ENCODE measurements at places on chromosomes 1 and 21.

DNA sequence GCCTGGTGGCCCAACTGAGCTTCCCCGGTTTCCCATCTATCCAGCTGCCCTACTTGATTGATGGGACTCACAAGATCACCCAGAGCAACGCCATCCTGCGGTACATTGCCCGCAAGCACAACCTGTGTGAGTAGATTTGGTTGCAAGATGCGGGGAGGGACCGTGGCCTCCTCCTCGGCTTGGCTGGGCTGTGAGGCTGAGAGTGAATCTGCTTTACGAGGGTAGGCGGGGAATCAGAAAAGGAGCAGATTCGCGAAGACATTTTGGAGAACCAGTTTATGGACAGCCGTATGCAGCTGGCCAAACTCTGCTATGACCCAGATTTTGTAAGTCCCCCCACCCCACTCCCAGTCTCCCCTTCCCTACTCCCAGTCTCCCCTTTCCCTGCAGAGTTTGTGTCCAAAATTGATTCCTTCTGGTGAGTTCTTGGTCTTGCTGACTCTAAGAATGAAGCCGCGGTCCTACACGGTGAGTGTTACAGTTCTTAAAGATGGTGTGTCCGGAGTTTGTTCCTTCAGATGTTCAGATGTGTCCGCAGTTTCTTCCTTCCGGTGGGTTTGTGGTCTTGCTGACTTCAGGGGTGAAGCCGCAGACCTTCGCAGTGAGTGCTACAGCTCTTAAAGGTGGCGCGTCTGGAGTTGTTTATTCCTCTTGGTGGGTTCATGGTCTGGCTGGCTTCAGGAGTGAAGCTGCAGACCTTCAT lies 1.5 kb downstream of the GSTM2 start:
- DNase-seq, result no peak

DNA sequence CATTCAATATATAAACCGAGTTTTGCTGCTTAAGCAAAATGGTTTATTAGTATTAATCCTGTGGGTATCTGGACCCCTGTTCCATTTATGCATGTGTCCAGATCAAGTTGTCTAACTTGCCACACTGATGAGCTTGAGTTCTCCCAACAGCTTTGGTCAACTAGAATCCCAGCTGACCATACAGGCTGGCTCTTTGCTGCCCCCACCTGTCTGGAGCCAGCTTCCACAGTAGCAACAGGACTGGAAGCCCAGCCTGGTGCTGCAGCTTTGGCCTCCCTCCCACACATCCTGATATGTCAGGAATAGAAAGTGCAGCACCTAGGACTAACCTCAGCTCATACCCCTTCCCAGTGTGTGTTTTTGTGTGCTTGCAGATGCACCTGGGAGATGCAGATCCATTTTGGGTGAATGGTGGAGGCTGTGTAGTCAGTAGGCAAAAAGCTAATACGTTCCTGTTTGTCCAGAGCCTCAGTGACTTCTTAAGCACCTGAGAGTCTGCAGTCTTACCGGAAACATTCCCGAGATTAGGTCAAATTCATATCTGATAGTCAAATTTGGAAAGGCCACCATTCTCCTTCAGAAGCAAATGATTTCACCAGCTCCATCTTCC lies 40.9 kb upstream of the BEND5 start:
- peak; percentile 80 for DNase-seq

DNA sequence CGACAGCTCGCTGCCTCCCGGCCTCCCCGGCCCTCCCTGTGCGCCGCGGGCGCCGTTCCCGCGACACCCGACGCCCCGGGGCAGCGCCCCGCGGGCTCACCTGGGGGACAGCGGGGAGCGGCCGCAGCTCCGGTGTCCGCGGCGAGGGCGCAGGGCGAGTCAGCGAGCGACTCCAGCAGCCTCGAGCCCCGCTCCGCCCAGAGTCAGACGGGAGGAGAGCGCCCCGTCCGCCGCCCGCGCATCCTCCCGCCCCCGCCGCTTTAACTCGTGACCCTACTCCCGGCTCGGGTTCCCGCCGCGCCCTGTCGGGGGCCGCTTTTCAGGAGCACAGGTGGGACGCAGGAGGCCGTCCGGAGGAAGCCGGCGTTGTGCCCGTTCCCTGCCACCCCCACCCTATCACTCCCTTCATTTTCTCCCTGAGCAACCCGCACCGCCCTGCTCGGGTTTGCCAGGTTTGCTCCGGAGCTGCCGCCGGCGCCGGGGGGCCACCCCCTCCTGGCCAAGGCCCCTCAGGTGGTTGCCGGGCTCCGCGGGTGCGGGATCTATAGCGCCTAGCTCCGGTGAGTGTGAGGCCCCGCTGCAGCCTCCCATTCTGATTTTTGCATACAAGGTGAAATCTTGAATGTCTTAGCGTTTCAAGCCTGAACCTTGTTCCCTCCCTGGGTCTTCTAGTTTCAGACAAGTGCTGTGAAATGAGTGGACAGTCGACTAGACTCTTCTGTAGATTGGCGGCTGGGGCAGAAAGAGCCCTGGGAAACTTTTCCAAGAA lies at the start of gene MCOLN3:
MCOLN3 (minus strand) TSS at position 205 of the 769 bp plus-strand sequence. CDS start 3,140 bp downstream, outside the sequence.
- DNase-seq, result peak; percentile 64

- DNase-seq, result no peak
Measured at GRCh38 chr1:18464665-18465050, 16.1 kb upstream of the KLHDC7A start.

DNA sequence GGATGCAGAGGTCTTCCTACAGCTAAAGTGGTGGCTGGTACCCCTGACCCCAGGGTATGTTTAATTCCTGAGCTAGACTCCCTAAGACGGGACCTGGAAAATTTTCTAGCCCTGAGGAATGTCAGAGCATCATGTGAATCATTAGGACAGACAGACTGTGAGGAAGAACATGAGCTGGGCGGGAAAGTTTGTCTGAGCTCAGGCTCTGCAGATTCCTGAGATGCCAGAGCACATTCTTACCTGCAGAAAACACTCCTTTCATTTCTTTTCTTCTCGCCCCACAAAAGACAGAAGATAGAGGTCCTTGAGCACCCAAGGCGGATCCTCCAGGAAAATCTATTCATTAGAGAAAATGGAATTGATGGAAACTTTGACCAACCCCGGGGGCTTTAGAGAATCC lies 6.5 kb downstream of the CAPN2 start:
- no peak for DNase-seq

- no peak for DNase-seq
Measured at GRCh38 chr1:186839041-186839400, 10.3 kb downstream of the PLA2G4A start.

GRCh38 chr21:34579411-34579810 lies 35.5 kb downstream of the RCAN1 start:
- DNase-seq, result peak; percentile 26

- peak; percentile 22 for DNase-seq
Measured at GRCh38 chr1:190759807-190760206, 282.1 kb upstream of the BRINP3 start.

- no peak for DNase-seq
Measured at GRCh38 chr1:72229893-72230292, 52.4 kb downstream of the NEGR1 start.

GRCh38 chr1:26278303-26278702 lies 1.6 kb upstream of the SH3BGRL3 start:
- DNase-seq, result no peak

DNA sequence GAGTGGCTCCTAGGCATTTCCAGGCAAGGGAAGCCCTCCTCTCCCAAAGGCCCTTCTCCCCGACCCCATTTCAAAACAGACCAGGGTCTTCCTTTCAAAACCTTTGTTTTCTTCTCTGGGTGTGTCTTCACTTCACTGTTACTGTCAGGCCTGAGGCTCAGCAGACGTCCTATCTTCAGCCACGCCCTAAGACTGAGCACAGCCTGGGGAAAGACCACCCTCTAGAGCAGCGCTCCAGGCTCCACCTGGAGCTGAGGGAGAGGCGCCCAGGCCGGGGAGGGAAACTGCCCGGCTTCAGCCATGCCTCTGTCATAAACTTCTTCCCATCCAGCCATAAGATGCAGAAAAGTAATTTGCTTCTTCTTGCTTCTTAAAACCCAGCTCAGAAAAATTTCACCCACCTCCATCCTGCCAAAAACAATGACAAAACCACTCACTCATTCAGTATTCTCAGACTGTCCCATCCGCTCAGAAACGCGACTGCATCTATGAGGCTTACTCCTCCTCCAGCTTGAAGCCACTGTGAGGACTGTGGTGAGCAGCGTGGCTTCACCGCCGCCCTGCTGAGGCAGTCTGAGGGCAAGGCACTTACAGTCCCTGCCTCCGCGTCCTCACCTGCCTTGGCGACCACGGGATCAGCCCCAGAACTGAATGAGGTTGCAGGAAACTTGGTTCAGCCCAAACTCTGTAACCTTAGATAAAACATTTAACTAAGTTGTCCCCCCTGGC lies 36.1 kb downstream of the VN1R5 start:
- DNase-seq, result no peak

DNA sequence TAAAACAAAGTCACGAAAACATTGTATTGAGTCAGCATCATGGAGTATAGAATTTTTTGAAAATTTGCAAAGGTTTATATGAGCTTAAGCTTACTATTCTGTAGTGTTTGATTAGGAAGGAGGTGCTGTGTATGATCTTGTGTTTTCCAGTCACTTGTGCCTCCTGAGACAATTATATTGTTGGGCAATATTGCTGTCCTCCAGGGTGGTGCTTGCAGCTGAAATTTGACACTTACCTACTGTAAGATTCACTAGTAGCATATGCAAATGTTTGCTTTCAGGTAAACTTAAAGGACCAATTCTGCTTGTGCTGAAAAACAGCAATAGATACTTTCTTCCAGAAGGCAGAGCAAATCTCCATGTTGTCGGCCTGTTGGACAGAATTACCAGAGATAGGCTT lies 268.0 kb downstream of the TGFB2 start:
- DNase-seq, result no peak

GRCh38 chr1:180352021-180352420 lies 122.0 kb downstream of the LHX4 start:
- DNase-seq, result no peak

GRCh38 chr1:23551849-23552248 lies 7.5 kb downstream of the ID3 start:
- no peak for DNase-seq

GRCh38 chr1:209710093-209710492 lies 5.4 kb downstream of the HSD11B1 start:
- no peak for DNase-seq

- DNase-seq, result peak; percentile 27
Measured at GRCh38 chr1:209335178-209335577, 248.3 kb upstream of the CAMK1G start.

GRCh38 chr1:226123591-226124471 lies 61.3 kb downstream of the H3-3A start:
- DNase-seq, result no peak
